Activated naive CD4-positive, alpha-beta T cell treated with anti-CD3 and anti-CD28 coated beads for 36 hours (primary cell): ENCODE measurements at places on chromosomes 2 and 18. TPM values are rescaled to one million over a fixed set of nuclear protein-coding genes. Genes with fewer than 3 reads are reported as not detected.

- H3K4me1 ChIP-seq, result no peaks in the 10 kb centered on the region
- DNase-seq, result no peak
- no peak overlapping the region for H3K27ac ChIP-seq
- no peaks in the 10 kb centered on the region for H3K36me3 ChIP-seq
Measured at GRCh38 chr2:155633887-155634570, 698.5 kb downstream of the NR4A2 start.

DNA sequence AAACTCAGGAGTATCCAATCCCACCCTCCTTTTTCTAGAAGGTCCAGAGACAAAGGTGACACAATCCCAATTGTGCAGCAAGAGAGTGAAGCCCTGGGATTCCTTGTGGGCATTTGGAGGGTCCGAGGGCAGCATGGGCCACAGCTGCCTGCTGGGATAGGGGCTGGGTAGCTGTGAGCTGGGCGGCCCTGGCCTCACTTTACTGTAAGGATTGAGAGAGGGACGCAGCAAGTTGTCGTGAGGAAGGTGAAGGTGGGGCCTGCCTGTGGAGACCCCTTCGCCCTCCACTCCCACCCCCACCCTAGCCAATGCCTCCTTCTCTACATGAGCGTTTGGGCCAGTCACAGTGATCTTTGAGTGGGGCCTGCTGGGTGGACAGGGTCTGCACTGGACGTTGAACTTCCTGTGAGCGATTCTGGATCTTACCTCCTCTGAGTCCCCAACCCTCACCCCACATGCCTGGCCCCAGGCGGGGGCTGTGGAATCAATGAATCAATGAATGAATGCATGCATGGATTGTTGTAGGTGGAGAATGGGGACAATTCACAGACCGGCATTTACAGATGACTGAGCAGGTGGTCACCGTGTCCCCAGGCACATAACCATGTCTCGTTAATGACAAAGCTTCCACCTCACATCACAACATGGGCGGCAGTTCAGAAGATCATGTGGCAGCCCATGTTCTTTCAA is 107.2 kb downstream of the INHBB start:
- H3K27me3 ChIP-seq, result peaks cover 2% of the 10 kb centered on the region
- H3K36me3 ChIP-seq, result peaks cover 3% of the 10 kb centered on the region
- H3K4me1 ChIP-seq, result no peaks in the 10 kb centered on the region
- H3K27ac ChIP-seq, result no peak overlapping the region
- no peak for DNase-seq
- H3K4me3 ChIP-seq, result no peak overlapping the region

GRCh38 chr2:22822835-22823234 is 562.1 kb upstream of the KLHL29 start:
- no peaks in the 10 kb centered on the region for H3K36me3 ChIP-seq
- no peak for DNase-seq
- peaks cover 6% of the 10 kb centered on the region for H3K27me3 ChIP-seq
- H3K27ac ChIP-seq, result no peak overlapping the region

GRCh38 chr2:235610696-235611257 is 116.9 kb downstream of the AGAP1 start:
- no peak overlapping the region for H3K27ac ChIP-seq
- no peaks in the 10 kb centered on the region for H3K4me1 ChIP-seq
- no peak overlapping the region for H3K4me3 ChIP-seq
- H3K27me3 ChIP-seq, result peaks cover 2% of the 10 kb centered on the region

GRCh38 chr2:145421841-145422240 is 901.9 kb upstream of the ZEB2 start:
- no peaks in the 10 kb centered on the region for H3K36me3 ChIP-seq
- no peak for DNase-seq

DNA sequence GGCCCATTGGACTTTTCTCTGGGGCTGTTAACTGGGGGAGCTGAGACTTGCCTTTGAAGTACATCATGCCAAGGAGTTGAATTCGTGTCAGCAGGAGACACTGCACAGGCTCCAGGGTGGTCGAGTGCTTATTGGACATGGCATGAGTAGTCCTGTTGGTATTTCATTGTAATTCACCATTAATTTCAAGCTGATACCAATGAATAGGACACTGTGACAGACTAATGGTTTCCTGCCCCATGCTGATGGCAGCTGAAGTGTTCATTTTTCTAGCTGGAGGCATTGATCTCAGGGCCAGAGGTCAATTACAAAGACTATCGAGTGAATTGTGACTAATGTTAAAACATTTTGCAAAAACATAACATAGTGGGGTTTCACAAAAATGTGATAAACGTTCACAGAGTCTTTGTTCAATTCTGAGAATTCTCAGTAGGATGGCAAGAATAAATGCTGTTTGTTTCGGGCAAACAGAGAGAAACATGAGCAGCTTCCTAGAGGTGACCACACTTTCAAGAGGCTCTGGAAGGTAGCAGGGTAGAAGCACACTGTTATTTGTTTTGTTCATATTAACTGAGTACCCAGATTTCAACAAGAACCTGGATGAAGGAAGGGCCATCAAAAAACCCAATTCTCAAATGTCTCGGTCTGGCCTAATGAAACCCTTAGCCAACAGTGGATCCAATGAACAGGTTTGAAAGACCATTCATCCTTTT is 90.6 kb upstream of the ARL4C start:
- no peak overlapping the region for H3K27ac ChIP-seq
- DNase-seq, result no peak
- no peaks in the 10 kb centered on the region for H3K4me1 ChIP-seq
- H3K27me3 ChIP-seq, result peaks cover 8% of the 10 kb centered on the region
- H3K4me3 ChIP-seq, result no peak overlapping the region

DNA sequence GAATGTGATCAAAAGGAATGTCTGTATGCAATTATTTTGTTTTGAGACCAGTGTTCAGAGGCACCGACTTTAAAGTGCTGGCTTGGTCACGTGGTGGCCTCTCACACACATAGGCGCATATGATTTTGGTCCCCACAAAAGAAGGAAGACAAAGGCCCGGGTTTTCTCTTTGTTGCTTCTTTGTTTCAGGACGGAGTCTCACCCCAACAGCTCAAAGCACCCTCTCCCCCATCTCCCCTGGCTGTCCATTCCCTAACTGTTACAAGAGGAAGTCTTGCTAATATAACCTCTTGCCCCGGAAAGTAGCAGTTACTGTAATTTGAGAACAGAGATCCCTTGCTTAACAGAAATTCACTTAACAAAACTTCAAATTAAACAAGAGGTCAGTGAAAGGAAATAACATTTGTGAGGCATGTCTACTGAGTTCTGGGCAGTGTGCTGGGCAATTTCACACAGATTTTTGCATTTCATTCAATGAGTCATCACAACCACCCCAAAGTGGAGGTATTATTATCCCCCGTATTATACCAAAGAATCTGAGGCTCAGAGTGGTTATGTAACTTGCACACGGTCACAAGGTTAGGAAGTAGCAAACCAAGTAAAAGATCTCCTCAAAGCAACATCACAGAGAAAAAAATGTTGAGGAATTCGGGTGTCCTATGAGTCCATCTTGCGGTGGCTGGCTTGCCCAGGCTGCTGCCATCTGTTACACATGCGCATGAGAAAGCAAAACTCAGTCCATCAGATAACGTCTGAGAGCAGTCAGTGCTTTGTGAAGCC is 75.8 kb downstream of the SDC1 start:
- H3K4me3 ChIP-seq, result no peak overlapping the region
- no peak for DNase-seq
- no peak overlapping the region for H3K27ac ChIP-seq

The CETN1 gene
- total RNA-seq, result not detected

The BOK gene
- total RNA-seq, result not detected
